WTC11 (cell line): ENCODE measurements at places on chromosomes 3 and 15. TPM values are rescaled to one million over a fixed set of nuclear protein-coding genes. Genes with fewer than 3 reads are reported as not detected.

GRCh38 chr3:99951701-99952100 lies 134.0 kb downstream of the CMSS1 start:
- DNase-seq, result no peak
- no peaks in the 10 kb centered on the region for H3K36me3 ChIP-seq
- H3K27ac ChIP-seq, result no peak overlapping the region
- peaks cover 24% of the 10 kb centered on the region for H3K4me1 ChIP-seq
- H3K4me3 ChIP-seq, result no peak overlapping the region
- no peaks in the 10 kb centered on the region for H3K27me3 ChIP-seq

Gene TMEM212
- total RNA-seq, result not detected in 3 replicates

DNA sequence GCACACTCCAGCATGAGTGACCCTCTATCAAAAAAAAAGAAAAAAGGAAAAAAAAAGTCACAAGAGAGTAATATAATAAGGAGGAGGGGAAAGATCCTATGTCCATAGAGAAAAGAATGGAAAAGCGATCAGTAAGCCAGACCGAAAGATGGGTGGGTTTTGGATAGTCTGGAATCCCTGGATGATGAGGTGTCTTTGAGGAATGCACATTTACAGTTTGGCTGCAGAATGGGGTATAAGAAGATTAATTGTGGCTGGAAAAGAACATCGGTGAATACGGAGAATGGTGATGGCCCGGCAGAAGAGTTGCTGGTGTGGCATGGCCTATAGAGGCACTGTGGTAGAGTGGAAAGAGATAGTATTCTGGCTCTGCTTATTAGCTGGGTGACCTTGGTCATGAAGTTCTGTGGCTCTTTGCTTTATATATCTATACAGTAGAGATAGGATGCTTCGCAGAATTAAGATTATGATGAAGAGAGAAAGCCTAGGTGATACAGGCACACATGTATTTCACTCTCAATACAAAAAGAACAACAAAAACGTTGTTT lies 187.9 kb downstream of the AKAP13 start:
- H3K4me3 ChIP-seq, result no peak overlapping the region
- H3K27me3 ChIP-seq, result no peaks in the 10 kb centered on the region
- DNase-seq, result no peak
- H3K27ac ChIP-seq, result no peak overlapping the region
- peaks cover 25% of the 10 kb centered on the region for H3K4me1 ChIP-seq

Gene OXTR
- 1.6 to 3.6 TPM (median 1.7 TPM) in 3 replicates for total RNA-seq

DNA sequence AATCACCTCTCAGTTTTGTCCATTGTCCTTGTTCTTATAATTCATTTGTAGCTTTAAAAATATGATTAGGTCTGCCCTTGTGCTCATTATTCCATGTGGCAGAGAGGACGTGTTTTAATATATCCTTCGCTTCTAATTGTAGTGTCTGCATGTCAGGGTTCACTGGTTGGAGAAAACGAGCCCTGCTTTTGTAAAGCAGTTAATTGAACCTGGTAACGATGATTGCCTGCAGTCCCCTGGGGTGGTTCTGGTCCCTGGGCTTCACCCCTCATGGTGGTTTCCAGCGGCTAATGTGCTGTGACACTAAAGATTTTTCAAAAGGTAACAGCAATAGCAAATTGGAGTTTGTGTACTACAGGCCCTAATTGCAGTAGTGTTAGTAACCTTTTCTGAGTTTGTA lies 299.6 kb downstream of the CACNA2D3 start:
- no peak for DNase-seq
- H3K4me1 ChIP-seq, result peaks cover 11% of the 10 kb centered on the region
- no peak overlapping the region for H3K27ac ChIP-seq
- H3K27me3 ChIP-seq, result no peaks in the 10 kb centered on the region
- no peaks in the 10 kb centered on the region for H3K36me3 ChIP-seq
- H3K4me3 ChIP-seq, result no peak overlapping the region

GRCh38 chr3:53711387-53711786 lies 134.8 kb downstream of the CHDH start:
- no peak overlapping the region for H3K4me3 ChIP-seq
- no peaks in the 10 kb centered on the region; the same call in 1 of the 2 replicates for H3K27me3 ChIP-seq
- no peak overlapping the region for H3K27ac ChIP-seq
- peaks cover 6% of the 10 kb centered on the region for H3K4me1 ChIP-seq
- DNase-seq, result no peak

DNA sequence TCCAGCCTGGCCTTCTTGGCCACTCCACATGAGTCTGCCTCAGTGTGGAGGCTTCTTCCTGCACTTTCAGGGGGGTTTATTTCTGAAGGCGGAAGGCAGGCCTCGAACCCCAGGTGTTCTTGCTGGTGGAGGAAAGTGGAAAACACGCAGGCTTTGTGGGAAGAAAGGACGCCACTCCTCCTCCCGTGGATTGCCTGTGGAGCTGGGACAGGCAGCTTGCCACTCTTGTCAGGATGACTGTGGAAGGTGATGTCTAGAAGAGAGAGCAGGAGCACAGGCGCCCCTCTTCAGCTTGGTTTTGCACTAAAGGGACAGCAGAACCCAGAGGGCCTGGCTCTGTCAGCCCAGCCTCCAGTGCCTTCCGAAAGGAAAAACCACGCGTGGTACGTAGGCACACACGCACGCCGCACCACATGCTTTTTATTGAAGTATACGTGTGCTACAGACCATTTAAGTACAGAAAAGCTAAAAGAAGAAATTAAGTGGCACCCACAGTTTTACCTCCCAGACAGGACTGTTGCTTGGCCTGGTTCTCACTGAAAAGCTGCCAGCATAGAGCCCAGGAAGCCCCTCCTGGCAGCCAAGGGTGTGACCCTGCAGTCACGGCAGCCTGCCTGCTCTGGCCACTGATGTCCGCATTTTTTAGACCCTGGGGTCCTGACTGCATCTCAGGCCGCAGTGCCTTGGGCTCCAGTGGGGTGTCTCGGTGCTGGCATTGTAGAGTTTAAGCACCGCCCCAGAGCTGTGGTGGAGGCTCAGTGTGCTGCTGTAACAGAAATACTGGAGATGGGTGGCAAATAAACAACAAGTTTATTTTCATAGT lies 21.6 kb downstream of the KLF13 start:
- no peaks in the 10 kb centered on the region for H3K27me3 ChIP-seq
- H3K27ac ChIP-seq, result peak overlapping the region; percentile 36; the same call in 1 of the 2 replicates
- H3K36me3 ChIP-seq, result no peaks in the 10 kb centered on the region
- DNase-seq, result no peak
- no peak overlapping the region for H3K4me3 ChIP-seq

Gene SLC15A2
- total RNA-seq, result 2.4 to 3.8 TPM (median 3.4 TPM) in 3 replicates

Gene MUSTN1
- 2.7 to 4.2 TPM (median 3.3 TPM) in 3 replicates for total RNA-seq

DNA sequence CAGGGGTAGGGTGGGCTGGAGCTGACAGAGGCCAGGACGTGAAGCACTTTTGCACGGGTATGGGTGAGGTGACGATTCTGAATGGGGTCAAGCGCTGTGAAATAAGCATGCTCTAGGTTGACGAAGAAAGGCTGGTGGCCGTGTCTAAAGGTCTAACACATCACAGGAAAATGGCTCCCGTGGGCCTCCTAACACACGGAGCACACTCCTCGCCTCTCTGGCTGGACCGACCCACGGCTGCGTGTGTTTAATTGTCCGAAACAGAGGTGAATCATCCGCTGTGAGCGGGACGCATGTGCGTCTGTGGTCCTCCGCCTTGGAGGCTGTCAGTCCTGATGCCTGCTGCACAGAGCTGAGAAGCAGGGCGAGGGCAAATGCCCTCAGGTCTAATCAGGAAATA lies 130.6 kb downstream of the NSMCE3 start:
- no peak overlapping the region for H3K4me3 ChIP-seq
- H3K27ac ChIP-seq, result no peak overlapping the region
- no peak for DNase-seq
- no peaks in the 10 kb centered on the region for H3K36me3 ChIP-seq
- H3K27me3 ChIP-seq, result no peaks in the 10 kb centered on the region

Gene ITGA11
- total RNA-seq, result 0.11 to 0.60 TPM (median 0.15 TPM) in 3 replicates

DNA sequence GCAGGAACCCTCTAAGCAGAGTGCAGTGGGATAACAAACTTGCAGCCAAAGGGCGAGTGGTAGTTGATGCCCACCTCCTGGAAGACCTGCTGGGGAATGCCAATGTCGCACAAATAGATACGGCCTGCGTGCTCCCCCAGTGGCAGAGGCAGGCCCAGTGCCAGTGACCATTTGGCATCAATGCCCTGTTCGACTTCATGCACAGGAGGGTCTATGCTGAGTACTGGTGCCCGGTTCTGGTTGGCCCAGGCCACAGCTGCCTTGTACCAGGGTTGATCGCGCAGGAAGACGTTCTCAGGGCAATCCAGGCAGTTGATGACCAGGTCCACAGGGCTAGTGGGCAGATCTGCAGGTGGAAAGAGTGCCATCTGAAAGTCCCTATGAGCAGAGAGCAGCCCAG lies 17.0 kb downstream of the CLK3 start:
- no peak overlapping the region for H3K4me3 ChIP-seq
- H3K27ac ChIP-seq, result no peak overlapping the region
- no peaks in the 10 kb centered on the region for H3K27me3 ChIP-seq

DNA sequence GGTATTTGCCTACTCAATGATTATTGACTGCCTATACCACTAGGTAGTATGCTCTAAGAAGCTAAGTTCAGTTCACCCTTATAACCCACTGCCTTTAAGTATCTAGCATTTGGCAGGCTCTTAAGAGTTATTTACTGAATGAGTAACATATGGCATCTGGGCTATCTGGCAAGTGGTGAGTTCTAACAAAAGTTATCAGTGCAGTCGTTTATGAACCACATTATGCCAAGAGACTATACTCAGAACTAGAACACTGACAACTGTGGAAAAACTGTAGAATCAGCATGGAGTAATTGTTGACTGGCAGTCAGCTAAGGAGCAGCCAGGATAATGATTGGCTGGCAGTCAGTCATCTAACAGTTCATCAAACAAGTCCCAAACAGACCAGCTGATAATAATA lies 25.8 kb downstream of the RAF1 start:
- peaks cover 37% of the 10 kb centered on the region for H3K4me1 ChIP-seq
- H3K4me3 ChIP-seq, result no peak overlapping the region
- H3K27me3 ChIP-seq, result no peaks in the 10 kb centered on the region
- H3K27ac ChIP-seq, result peak overlapping the region; percentile 82
- no peak for DNase-seq

Gene DPH3
- total RNA-seq, result 26.5 to 27.8 TPM (median 26.6 TPM) in 3 replicates

DNA sequence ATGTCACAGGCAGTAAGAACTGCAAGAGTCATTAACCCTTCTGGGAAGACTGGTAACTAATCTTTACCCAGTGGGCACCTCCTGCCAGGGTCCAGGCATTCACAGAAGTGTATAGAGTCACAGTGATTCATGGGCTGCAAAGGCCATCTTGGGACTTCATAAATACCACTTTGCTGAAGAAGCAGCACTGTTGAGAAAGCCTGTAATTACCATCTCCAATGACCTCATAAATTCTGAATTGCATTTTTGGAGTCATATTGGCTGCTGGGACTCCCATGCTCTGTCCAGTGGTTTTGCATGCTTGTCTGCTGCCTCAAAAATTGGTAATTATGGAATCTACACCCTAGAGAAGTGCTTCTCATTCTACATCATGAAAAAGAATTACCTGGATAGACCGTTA lies 837.2 kb downstream of the NTRK3 start:
- H3K36me3 ChIP-seq, result no peaks in the 10 kb centered on the region
- no peak overlapping the region for H3K4me3 ChIP-seq
- no peaks in the 10 kb centered on the region for H3K27me3 ChIP-seq
- H3K27ac ChIP-seq, result no peak overlapping the region
- H3K4me1 ChIP-seq, result peaks cover 11% of the 10 kb centered on the region

DNA sequence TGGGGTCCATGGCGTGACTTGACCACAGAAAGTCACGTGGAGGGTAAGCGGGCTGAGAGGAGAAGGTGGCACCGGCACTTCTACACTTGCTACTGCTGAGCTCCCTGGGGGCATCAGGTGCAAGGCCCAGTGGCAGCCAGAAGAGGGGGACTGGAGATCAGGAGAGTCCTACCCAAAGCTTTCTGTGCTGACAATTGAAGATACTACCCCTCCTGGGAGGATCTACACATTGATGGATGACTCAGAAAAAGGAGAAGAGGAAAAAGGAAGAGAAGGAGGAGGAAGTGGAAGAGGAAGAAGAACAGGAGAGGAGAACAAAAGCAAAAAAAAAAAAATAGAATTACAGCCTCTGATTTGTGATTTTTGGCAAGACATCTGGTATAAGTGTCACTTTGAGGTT lies 41.2 kb downstream of the MYO5C start:
- H3K4me1 ChIP-seq, result peaks cover 27% of the 10 kb centered on the region
- H3K4me3 ChIP-seq, result no peak overlapping the region
- peaks cover 40% of the 10 kb centered on the region for H3K36me3 ChIP-seq
- H3K27ac ChIP-seq, result no peak overlapping the region
- H3K27me3 ChIP-seq, result no peaks in the 10 kb centered on the region

DNA sequence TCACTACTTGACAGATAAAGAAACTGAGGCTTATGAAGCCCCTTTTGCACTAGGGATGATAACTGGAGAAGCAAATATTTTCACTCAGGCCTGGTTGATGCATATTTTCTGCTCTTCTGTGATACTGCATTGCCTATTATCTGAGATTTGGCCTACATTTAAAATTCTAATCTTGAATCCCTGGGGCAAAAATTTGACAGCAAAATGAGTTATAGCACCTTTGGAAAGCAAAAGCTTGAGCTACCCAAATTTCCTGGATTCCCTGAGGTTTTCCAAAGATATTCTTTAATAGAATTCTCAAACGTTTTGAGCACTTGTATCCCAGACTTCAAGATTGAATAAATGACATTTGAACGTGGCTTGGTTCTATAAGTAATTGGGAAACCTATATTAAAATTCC lies 86.1 kb downstream of the NAALADL2 start:
- H3K4me3 ChIP-seq, result no peak overlapping the region
- DNase-seq, result no peak
- no peak overlapping the region for H3K27ac ChIP-seq
- peaks cover 6% of the 10 kb centered on the region; the same call in 1 of the 2 replicates for H3K4me1 ChIP-seq

- H3K27me3 ChIP-seq, result no peaks in the 10 kb centered on the region
- H3K4me1 ChIP-seq, result peaks cover 63% of the 10 kb centered on the region
- H3K4me3 ChIP-seq, result no peak overlapping the region
- no peak for DNase-seq
- H3K36me3 ChIP-seq, result no peaks in the 10 kb centered on the region
- no peak overlapping the region for H3K27ac ChIP-seq
These were observed 224.7 kb downstream of the CACNA2D3 start for GRCh38 chr3:54347060-54347459.

Gene TMOD2
- 3.3 to 3.6 TPM (median 3.6 TPM) in 3 replicates for total RNA-seq

DNA sequence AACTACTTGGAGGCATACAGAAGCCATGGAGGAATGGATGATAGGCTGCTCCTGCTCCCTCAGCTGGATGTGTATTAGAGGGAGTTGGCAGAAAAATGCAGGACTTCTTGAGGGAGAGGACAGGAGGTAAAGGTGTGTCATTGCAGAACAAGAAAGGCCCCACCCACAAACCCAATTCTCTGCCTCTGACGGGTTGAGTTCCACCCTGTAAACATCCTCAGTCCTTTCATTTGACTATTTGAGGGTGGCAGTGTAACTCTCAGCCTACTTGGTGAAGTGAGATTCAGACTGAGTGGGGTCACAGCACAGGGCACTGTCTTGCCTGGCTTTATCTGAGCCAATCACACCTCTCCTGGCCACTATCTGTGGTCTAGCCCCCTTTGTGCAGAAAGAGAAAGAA lies at the start of gene TPRG1:
TSS of gene TPRG1 (plus strand) at position 265 of the 400 bp plus-strand sequence. CDS start 35,414 bp downstream, outside the sequence.
- no peak for DNase-seq
- no peak within 1 kb of the TSS for H3K4me3 ChIP-seq
- H3K27ac ChIP-seq, result no peak within 1 kb of the TSS
- peaks cover 5% of the 10 kb centered on the region for H3K4me1 ChIP-seq
- H3K36me3 ChIP-seq, result no peaks in the 10 kb centered on the region
